ENCODE measurements at places on chromosomes 11 and 22.
A peak's percentile ranks its signal among the peaks of the same experiment; 100 is the strongest.

- peak; percentile 45 for DNase-seq
These were observed 66.9 kb downstream of the FBXO7 start for GRCh38 chr22:32541481-32541880.

- DNase-seq, result peak; percentile 58
These were observed 7.0 kb downstream of the CHST1 start for GRCh38 chr11:45658292-45658991.

DNA sequence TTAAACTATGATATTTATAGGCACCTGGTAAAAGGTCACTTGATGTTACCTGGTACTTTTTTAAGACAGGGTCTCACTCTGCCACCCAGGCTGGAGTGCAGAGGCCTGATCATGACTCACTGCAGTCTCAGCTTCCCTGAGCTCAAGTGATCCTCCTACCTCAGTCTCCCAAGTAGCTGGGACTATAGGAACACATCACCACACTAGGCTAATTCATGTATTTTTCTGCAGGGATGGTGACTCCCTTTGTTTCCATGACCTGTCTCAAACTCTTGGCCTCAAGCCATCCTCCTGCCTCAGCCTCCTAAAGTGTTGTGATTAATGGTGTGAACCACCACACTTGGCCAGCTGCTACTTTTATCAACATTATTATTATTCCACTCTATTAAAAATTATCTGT lies 47.6 kb downstream of the OR4C45 start:
- no peak for DNase-seq

GRCh38 chr11:82406611-82407010 lies 327.1 kb downstream of the FAM181B start:
- no peak for DNase-seq

DNA sequence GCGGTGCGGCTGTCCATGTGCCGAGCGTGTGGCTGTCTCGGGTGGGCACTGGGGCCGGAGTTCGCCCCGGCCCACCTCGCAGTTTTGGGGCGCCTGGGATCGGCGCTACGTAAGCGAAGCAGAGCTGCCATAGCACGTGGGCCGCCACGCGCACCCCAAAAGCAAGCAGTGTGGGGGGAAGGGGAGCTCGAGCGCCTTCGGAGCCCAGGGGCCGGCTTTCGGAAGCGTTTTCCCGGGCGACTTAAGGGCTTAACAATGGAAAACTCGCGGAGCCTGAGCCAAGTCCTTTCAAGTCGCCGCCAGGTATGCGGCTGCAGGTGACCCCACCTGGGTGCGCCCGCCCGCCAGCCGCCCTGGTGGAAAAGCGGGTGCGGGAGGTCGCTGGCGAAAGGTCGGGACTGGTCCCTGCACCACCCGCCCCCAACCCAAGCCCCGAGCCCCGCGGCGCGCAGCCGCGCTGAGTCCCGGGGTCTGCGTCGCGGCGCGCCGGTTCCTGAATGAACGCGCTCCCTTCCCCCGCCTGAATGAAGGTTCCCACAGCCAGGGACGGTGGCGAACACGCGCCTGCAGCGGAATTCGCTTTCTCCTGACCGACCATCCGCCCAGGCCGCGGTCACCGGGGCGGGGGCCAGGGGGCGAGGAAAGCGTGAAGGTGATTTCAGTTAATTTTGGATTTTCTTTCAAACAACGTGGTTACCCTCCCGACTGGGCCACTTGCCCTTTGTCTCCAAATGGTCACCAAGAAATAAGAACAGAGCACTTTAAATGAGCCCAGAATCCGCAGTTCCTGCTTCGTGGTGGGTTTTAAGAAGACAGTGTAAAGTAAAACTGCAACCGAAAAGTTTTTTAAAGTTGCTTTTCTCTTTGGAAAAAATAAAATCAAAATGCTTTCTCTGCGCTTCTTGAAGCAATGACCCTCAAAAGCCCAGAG lies 2.8 kb upstream of the CCND1 start:
- no peak for DNase-seq

DNA sequence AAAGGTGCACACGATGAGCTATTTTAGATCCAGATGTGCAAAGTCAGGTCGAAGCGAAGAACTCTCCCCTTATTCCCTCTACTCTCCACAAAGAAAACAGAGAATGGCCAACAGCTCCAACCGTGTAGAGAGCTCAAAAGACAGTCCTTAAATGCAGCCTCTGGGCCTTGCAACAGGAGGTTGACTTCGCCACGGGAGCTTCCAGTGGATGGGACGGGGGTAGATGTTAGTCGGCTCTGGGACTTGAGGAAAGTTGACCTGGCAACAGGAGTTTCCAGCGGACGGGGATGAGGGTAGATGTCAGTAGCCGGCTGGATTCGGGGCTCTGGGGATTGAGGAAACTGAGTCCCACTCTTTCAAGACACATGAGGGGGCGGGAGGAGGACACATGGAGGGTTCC lies 450.4 kb downstream of the BRD1 start:
- DNase-seq, result no peak

DNA sequence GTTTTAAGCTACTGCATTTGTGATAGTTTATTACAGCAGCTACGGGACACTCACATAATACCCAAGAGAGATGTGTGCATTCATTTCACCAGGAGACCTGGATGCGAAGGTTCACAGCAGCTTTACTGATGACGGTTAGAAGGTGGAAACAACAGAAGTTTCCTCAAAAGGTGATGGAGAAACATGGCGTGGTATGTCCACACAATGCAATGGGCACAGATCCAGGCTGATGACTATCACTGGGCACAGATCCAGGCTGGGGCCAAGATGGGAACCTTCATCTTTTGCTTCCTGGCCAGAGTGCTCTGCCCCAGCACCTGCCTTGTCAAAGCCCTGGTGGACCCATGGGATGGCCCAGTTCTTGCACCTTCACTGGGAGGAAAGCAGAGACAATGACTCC lies 30.6 kb upstream of the RFPL3 start:
- no peak for DNase-seq

GRCh38 chr22:27755521-27756211 lies 45.9 kb downstream of the MN1 start:
- DNase-seq, result no peak

- peak; percentile 58 for DNase-seq
These were observed 6.6 kb downstream of the DGCR2 start for GRCh38 chr22:19115628-19116027.

- DNase-seq, result no peak
These were observed 86.9 kb downstream of the SYN3 start for GRCh38 chr22:32971276-32971675.

DNA sequence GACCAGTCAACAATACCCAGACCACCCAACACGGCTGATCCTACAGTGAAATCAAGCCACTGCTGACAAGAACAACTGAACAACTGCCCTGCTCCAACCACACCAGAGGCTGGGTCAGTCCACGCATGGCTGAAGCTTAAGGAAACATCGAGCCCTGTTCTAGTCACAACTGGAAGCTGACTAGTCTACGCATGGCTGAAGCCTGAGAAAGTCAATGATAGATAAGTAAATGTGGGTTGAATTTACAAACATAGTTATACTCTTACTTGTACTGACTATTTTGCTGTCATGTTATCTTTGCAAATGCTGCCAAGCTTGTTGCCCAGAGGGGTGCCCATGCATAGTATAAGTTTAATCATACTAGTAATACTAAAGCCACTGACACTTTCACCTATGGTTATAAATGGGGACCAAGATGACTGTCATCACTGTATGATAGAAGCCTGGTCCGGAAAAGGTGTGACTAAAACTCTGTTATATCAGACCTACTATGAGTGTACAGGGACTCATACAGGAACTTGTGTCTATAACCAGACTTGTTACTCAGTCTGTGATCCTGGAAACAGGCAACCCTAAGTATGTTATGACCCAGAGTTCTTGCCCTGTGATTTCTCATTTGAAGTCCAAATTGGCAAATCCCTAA lies 43.4 kb upstream of the GLYAT start:
- no peak for DNase-seq

DNA sequence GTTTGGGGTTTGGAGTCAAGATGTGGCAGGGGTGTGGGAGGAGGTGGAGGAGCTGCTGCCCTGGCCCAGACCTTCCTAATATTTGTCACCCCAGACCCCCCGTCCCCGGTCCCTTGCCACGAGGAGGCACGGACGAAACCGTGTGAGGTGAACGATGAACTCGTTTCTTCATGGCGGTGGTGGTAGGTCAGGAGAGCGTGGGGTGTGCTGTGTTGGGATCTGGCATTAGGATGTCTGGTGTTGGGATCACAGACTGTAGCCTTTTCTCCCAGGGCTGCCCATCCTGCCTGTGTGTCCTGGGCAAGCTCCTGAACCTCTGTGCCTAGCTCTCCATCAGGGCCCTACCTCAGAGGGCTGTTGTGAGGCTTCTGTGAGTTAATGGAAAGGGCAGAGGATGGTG lies 8.4 kb downstream of the MAPK8IP2 start:
- no peak for DNase-seq

DNA sequence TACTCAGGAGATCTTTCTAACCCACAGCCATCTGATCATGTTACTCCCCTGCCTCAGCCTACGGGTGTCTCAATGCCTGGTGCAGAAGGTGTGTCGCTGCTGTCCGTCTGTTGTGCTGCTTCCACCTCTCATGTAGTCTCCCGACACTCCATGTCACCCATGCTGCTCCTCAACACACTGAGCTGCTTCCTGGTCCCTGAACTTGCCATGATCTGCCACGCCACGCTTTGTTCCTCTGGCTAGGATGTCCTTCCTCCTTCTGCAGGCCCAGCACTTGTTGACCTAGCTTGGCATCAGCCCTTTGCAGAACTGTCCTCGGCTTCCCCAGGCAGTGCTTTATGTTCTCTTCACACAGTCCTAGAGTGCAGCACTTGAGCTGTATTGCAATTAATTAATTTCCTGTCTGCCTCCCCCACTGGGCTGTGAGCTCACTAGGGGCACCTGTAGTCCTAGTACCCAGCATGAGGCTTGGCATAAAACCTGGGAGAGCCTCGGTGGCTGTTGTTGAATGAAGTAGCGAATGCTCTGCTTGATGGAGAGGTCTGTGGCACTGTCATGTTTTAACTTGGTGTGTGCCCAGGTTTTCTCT lies 9.5 kb downstream of the GTPBP1 start:
- peak; percentile 58 for DNase-seq

GRCh38 chr22:28939932-28940331 lies 56.6 kb downstream of the ZNRF3 start:
- DNase-seq, result no peak

- DNase-seq, result no peak
These were observed 33.7 kb downstream of the RNF121 start for GRCh38 chr11:71962428-71963038.

DNA sequence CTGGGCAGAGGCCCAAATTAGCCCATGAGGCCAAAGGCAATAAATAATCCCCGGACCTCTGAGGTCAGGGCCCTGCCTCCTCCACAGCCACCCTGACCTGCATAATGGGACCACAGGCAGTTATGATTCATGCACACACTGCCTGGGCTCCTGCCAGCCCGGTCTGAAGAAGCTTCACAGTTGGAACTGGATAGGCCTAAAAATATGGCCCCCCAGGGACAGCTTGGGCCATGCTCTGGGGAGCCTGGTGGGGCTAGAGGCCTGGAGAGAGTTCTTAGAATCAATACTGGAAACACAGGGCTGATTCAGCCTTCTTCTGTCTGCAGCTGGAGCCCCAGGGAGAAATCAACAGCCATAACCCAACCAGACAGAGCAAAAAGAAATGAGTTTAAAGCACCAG lies 112.8 kb upstream of the CADM1 start:
- DNase-seq, result no peak

DNA sequence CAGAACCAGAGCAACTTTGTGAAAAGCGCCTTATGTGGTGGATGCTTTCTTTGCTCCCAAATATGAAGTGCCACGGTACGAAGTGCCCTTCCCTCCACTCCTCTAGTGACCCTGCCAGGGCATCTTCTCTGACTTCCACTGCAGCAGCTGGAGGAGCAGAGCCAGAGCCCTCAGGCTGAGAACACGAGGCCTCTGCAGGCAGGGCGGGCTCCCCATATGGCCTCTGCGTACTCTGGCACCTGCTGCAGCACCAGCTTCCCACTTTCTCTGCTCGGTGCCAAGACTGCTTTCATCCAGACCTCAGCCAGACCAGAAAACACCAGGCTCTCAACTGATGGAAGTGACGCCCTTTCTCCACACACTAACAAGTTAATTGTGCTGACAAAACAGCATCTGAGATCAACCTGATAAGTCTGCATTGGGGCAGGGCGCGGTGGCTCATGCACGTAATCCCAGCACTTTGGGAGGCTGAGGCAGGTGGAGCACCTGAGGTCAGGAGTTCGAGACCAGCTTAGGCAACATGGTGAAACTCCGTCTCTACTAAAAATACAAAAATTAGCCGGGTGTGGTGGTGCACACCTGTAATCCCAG lies 12.8 kb downstream of the UFD1 start:
- no peak for DNase-seq

- peak; percentile 43 for DNase-seq
These were observed 73.4 kb downstream of the MYEOV start for GRCh38 chr11:69367211-69367964.

DNA sequence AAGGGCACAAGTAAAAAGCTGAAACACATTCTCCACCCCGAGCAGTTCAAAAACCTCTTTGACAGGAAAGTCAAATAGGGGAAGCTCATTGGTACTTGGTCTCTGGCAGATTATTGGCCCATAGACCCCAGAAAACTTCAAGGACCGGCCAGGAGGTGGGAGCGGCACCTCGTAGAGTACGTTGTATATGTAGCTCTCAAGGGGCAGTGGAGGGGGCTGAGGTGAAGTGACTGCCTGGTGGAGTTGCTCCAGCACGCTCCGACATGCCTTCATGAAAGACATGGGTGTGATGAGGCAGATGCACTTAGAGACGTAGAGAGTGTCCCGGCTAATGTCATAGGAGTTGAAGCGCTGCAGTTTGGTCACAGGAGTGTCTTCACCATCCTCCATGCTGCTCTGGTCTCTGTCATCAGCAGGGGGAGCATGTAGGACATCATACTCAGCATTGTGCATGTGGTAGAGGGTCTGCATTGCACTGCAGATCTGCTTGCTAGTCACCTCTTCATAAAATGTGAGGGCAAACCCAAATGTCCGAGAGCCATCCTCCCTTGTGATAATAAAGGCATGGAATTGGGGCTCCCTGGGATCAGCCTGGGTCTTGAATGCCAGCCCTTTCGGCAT lies 61.3 kb downstream of the DENND5A start:
- no peak for DNase-seq

DNA sequence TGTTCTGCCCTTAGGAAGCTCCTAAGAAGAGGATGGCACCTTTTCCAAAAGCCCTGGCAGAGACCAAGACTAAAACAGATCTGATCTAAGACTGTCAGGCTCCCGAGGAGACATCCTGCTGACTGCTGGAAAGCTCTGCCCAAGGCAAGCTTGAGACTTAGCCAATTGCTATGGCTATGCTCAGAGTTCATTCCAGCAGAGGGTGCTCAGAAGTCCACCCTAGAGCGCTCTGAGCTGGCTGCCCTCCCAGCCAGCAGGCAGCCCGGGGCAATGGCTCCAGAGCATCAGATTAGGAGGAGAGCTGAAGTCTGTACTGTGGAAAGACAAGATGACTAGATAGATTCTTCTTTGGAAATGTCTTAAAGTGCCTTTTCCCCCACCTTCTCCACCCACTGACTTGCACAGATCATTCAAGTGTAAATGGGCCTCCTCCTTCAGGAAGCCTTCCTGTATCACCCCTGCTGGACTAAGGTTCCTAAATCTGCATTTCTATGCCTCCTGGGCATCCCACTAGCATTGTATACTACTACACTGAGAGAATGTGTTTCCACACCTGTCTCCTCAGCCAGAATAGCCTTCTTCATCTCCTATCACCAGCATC lies 23.4 kb downstream of the LRRC55 start:
- DNase-seq, result no peak

GRCh38 chr22:27348634-27349033 lies 452.9 kb downstream of the MN1 start:
- no peak for DNase-seq

Measured in activated effector memory CD4-positive, alpha-beta T cell treated with anti-CD3 and anti-CD28 coated beads, Interleukin-2, amount 50 U/mL, for 16 hours (primary cell).